ENCODE measurements at places on chromosomes 2 and 18.

GRCh38 chr18:43596105-43596712, 318.9 kb upstream of the SYT4 start:
- no peak for DNase-seq

DNA sequence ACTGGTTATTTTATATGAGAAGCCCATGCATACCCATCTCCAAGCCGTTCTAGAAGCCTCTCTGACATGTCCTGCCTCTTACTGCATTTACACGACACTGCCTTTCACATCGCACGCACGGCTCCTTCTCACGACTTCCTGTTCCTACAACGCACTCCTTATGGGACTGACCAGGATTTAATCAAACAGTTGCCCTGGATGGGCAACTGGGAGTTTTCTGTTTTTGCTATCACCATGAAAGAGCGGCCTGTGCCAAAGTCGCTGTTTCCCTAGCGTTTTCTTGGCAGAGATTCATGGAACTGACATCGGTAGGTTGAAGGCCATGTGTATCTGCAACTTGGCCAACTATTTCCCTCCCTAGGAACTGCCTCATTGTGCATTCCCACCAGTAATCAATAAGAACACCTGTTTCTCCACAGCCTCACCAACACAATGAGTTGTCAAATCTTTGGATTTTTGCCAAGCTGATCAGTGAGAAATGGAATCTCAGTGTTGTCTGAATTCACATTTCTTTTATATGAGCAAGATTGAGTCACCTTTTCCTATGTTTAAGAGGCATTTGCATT, 97.2 kb upstream of the OTOS start:
- no peak for DNase-seq

DNA sequence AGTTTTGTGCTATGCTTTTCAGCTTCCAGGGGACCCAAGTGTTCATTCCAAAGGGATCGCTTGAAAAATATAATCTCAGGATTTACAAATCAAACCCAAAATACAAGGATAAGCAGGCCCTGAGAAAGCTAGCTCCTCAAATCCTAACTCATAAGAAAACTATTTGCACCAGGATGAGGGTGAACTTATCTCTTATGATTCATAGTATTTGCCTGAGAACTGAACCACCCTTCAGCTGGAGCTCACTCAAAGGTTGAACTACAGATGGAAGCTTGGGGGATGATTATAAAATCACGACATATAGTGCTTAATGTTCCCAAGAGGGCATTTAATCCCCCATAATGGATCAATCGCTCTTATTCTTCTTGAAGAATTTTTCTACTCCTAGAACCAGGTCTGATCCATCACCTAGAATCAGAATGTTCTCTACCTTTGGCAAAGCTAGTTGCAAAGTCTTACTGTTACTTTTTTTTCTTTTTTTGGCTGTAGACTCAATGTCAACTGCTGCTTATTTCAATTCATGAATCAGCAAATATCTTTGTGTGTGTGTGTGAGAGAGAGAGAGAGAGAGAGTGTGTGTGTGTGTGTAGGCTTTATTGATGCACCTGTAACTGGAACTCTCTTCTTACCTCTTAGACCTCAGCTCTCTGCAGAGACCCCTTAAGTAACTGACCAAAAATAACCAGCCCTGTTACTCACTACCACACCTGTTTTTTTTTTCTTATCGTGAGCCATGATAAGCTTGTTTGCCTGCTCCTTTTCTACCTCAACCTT, 44.8 kb downstream of the ARL4C start:
- no peak for DNase-seq

DNA sequence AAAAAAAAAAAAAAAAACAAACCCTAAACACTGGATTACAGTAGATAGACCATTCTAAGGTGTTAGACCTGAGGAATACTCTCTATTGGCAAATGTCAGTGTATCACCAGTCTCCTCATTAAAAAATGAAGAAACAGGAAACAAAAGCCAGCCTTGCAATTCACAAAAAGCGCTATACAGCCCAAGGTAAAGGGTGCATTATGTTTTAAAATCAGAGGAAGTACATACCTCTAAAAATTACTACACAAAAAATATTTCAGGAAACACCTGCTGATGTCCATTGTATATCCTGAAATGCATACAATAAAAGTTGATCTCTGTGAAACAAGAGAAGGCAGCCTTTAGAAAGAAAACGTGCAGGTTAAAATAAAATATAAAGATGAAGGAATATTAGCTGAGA, 54.9 kb upstream of the TSPYL6 start:
- no peak for DNase-seq

DNA sequence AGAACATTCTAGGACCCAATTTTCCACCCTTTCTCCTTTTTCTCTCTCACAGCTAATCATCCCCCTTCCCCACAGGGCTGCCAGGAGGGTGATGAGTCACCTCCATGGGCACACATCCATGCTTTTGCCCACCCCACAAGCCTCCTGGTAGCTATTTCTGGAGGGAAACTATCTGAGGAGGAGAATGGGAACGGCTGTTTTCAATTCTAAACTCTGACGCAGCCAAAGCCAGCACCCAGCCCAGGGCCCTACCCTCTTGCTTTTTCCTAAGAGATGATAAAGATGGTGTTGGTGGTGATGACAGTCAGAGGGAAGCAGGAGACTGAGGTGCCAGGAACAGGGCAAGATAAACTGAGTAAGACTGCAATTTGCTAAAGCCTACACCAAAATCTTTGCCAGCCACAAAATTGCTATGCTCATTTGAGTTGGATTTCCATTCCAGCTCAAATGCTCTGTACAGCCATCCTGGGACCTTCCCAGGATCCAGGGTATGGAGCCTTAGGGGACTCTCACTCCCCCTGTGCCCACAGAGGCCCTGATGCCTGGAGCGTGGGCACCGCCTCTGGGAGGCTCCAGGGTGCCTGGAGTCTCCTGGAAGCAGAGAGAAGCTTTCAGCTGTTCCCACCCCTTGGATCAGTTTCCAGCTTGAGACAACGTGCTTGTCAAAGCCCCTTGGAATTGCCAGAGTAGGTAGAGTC, 62.0 kb upstream of the FZD7 start:
- no peak for DNase-seq

GRCh38 chr2:53740170-53740569, 27.4 kb upstream of the CHAC2 start:
- DNase-seq, result no peak

DNA sequence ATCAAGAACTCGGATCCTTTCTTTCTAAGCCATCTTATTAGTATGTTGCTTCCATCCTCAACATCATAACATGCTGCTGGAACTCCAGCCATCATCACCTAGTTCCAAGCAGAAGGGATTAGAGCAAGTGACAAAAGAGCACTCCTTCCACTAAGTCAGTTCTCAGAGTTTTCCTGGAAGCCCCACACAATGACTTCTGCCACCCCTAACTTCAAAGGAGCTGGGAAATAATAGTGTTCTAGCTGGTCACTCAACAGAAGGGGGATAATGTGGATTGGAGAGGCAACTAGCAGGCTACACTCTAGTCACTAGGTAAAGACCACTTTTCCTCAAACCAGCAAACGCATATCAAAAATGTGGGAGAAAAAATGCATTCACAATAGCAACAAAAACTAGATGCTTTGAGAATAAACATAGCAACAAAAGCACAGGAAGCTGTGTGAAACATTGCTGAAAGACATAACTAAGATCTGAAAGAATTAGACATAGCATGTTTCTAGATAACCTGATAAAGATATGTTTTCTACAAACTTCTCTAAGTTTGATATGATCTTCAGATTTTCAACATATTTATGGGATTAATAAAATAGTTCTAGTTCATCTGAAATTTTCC, 39.5 kb downstream of the COX7A2L start:
- no peak for DNase-seq

- no peak for DNase-seq
Measured at GRCh38 chr2:203164311-203164935, 74.4 kb upstream of the CYP20A1 start.

- DNase-seq, result no peak
Measured at GRCh38 chr2:222523783-222524544, 99.6 kb downstream of the SGPP2 start.

Measured in activated naive CD4-positive, alpha-beta T cell treated with anti-CD3 and anti-CD28 coated beads, Interleukin-2, amount 50 U/mL, for 16 hours (primary cell).